Endothelial cell of umbilical vein (primary cell): ENCODE measurements at places on chromosomes 13 and 19.
A peak's percentile ranks its signal among the peaks of the same experiment; 100 is the strongest.

DNA sequence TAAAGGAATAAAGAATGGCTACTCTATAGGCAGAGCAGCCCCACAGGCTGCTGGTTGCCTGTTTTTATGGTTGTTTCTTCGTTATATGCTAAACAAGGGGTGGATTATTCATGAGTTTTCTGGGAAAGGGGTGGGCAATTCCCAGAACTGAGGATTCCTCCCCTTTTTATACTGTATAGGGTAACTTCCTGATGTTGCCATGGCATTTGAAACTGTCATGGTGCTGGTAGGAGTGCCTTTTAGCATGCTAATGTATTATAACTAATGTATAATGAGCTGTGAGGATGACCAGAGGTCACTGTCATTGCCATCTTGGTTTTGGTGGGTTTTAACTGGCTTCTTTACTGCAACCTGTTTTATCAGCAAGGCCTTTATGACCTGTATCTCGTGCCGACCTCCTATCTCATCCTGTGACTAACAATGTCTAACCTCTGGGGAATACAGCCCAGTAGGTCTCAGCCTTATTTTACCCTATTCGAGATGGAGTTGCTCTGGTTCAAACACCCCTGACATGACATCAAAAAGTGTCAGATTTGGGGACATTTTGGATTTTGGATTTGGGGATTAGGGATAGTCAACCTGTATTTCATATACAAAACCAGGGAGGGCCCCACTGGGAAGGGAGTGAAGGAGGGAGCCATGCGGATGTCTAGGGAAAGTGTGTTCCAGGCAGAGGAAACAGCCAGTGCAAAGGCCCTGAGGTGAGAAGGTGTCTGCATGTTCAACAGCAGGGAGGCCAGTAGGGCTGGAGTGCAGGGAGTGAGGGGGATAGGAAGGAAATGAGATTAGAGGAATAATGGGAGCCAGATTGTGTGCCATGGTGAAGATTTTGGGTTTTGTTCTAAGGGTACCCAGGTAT, 10.9 kb downstream of the FXYD5 start:
- DNase-seq, result no peak

DNA sequence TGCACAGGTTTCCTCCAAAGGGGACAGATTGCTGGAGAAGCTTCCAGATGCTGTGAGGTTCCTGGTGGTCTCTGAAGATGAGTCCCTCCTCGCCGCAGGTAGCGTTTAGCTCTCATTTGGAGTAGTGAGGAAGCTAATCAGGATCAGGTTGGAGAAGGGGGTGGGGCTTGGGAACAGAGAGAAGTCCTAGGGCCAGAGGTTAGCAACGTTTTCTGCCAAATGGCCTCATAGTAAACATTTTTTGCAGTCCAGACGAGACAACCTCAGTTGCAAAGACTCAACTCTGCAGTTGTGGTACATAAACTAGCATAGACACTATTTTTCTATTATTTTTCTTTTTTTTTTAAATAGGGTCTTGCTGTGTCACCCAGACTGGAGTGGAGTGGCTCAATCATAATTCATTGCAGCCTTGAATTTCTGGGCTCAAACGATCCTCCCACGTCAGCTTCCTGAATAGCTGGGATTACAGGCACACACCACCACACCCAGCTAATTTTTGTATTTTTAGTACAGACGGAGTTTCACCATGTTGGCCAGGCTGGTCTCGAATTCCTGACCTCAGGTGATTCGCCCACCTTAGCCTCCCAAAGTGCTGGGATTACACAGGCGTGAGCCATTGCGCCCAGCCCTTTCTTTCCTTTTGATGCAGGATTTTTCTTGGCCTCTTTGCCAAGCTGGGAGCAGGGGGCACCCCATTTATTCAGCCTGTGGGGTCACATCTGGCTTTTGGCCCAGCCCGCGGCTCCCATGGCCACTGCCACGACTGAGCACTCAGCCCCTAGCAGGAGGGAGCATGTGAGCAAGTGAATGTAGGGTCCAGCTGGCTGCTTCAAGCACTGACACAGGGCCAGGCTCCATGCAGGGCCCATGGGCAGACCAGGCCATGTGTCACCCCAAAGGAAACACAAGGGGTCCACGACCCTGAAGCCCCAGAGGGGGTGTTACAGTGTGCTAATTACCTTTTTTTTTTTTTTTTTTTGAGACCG, 34.4 kb upstream of the SIN3B start:
- no peak for DNase-seq

DNA sequence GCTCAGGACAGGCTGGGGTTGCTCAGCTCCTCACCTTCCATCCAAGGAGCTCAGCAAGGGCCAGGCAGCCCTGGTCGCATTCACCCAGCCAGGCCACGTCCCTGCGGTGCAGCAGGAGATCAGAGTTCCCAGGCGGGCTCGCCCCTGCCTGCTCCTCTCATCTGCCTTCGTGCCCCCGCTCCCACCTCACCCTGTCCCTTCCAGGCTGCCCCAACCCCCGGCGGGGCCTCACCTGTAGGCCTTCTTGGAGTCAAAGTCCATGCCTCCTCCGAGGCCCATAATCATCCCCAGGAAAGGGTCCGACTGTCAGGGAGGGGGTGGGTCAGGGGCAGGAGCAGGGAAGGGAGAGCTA, 1.3 kb upstream of the RINL start:
- no peak for DNase-seq

DNA sequence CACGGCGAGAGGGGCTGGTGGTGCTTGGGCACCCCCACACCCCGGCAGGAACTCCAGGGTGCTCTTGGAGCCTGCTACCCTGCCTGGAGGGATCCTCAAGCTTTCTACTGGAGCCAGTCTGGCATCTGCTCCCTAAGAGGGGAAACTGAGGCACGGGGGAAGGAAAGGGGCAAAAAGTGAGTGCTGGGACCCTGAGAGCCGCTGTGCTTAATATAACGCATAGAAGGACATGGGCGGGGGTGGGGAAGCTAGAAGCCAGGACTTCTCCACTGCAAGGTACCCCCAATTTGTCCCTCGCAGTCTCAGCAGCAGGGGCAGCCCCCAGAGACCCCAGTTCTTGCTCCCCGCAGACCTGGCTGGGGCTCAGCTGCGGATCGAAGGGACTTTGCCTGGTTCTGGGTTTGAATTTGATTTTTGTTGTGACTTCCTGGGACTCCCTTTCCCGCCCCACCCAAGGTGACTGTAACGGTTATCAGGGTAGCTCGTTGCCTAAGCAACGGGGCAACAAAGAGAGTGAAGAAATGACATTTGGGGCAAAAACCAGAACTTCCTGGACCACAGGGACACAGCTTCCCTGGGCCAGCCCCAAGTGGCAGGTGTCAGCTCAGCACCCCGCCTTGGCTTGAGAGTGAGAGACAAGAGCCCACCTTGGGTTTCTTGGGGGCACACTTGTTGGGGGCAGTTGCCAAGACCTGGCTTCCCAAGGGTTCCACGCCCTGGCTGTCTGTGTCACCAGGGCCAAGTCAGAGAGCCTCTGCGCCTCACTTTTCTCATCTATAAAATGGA, 638 bp downstream of the ADGRE5 start:
- DNase-seq, result no peak

DNA sequence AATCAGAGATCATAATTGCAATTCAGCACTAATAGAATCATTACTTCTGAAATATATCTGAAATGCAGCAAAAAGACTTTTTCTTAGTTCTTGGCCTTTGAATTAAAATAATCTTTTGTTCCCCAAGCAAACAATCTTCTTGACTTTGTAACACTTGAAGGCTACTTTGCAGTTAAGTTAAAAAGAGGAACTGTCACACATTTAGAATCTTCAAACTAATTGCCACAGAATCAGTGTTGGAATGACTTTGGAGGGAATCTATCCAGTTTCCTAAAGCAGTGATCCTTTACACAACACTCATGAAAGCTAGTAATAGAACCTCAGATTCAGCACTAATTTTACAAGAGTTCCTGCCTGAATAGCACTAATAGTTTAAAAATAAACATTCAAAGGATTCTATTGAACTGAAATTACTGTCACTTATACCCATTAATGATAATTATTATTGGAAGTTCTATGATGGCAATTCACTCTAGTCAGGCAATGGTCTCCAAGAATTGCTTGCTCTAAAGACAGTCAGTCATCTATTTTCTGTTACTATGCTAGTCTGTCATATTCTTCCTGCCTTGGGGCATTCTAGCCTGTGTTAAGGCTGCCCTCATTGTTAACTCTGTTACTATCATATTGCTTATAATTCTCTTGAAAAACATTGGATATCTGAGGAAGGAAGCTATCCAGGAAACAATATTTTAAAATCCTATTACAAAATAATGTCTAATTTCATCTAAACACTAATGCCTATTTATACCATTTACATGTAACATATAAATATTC, 362.4 kb downstream of the DIAPH3 start:
- DNase-seq, result no peak

- no peak for DNase-seq
Measured at GRCh38 chr13:113231306-113232207, 22.1 kb downstream of the CUL4A start.

- DNase-seq, result no peak
Measured at GRCh38 chr19:28977826-28978225, 235.1 kb downstream of the UQCRFS1 start.

DNA sequence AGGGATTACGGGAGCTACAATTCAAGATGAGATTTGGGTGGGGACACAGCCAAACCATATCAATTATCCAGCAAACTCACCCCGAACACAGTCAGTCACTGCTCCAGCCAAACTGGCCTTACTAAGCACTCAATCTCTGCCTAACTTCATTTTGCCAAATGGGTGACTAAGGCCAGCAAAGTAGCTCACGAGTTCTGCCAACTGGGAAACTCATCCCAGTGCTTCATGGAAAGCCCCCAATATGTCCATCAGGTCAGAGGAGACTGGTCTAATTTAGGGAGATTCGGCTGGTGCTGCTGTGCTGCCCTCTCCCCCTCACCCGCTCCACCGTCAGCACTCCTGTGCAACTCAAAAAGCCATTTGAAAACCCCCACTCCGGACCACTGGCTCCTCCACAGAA, 324.0 kb downstream of the FOXO1 start:
- DNase-seq, result no peak

- no peak for DNase-seq
Measured at GRCh38 chr13:95463531-95463930, 89.0 kb upstream of the CLDN10 start.

GRCh38 chr19:5037936-5038335, 69.0 kb downstream of the KDM4B start:
- no peak for DNase-seq

- DNase-seq, result peak; percentile 10
Measured at GRCh38 chr19:48539503-48540096, 12.4 kb upstream of the SULT2B1 start.

DNA sequence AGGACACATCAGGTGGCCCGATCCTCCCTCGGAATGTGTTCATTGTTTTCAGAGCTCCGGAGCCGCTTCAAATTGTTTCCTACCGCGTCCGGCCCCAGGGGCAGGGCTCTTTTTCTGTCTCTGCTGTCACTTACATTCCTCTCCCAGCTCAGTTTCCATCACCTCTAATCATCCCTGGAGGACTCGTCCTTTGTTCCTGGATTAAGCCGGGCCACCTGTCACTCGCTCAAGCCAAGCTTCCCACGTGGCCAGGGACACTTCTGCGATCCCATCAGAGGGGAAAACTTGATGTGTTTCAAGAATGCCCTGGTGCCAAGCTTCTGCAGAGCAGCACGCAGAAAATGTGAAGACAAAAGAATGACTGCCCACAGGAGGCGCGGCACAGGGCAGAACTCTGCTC, 13.5 kb downstream of the IL17D start:
- DNase-seq, result no peak
